Heart right ventricle (tissue), 16 donors: ENCODE measurements at places on chromosomes 16 and 17. TPM values are rescaled to one million over a fixed set of nuclear protein-coding genes. Genes with fewer than 3 reads are reported as not detected.

CRYM gene
- total RNA-seq, result 179 TPM

QPRT gene
- total RNA-seq, result 25.1 TPM

SLC13A2 gene
- total RNA-seq, result not detected

PTX4 gene
- total RNA-seq, result not detected

KRT20 gene
- not detected for total RNA-seq

ASGR1 gene
- 1.0 TPM for total RNA-seq

G6PC1 gene
- total RNA-seq, result not detected

TNS4 gene
- not detected for total RNA-seq

NEUROD2 gene
- not detected for total RNA-seq

TPSG1 gene
- 0.37 TPM for total RNA-seq

COL1A1 gene
- 42.0 TPM for total RNA-seq

LRRC59 gene
- 19.2 TPM for total RNA-seq

CSH1 gene
- total RNA-seq, result not detected

YBX2 gene
- 1.6 TPM for total RNA-seq

NEK8 gene
- 1.8 TPM for total RNA-seq

GFER gene
- 19.0 TPM for total RNA-seq

KCNJ18 gene
- total RNA-seq, result not detected

PPP1R27 gene
- total RNA-seq, result not detected

CCL7 gene
- not detected for total RNA-seq

RAB37 gene
- 2.1 TPM for total RNA-seq

TEKT5 gene
- not detected for total RNA-seq

TAC4 gene
- not detected for total RNA-seq

PRSS33 gene
- total RNA-seq, result not detected

TIGD7 gene
- total RNA-seq, result 11.2 TPM

SYT17 gene
- 0.62 TPM for total RNA-seq

CES5A gene
- not detected for total RNA-seq

CD19 gene
- total RNA-seq, result not detected

BRICD5 gene
- total RNA-seq, result 7.2 TPM

CES1 gene
- total RNA-seq, result 7.1 TPM

ITGA2B gene
- total RNA-seq, result 0.18 TPM

SLC6A2 gene
- not detected for total RNA-seq

NPIPB6 gene
- 1.8 TPM for total RNA-seq

MPO gene
- total RNA-seq, result 0.76 TPM

AMFR gene
- 71.6 TPM for total RNA-seq

TMC8 gene
- 3.7 TPM for total RNA-seq

TBC1D3K gene
- total RNA-seq, result not detected

ABCC12 gene
- total RNA-seq, result not detected

SOCS1 gene
- 12.2 TPM for total RNA-seq
